Natural killer cell (primary cell): ENCODE measurements at places on chromosomes 12 and 14. TPM values are rescaled to one million over a fixed set of nuclear protein-coding genes. Genes with fewer than 3 reads are reported as not detected.

- no peak for DNase-seq
These were observed 65.4 kb downstream of the ZFP36L1 start for GRCh38 chr14:68727315-68728047.

GRCh38 chr14:52690983-52691760, 4.2 kb downstream of the ERO1A start:
- DNase-seq = no peak

DNA sequence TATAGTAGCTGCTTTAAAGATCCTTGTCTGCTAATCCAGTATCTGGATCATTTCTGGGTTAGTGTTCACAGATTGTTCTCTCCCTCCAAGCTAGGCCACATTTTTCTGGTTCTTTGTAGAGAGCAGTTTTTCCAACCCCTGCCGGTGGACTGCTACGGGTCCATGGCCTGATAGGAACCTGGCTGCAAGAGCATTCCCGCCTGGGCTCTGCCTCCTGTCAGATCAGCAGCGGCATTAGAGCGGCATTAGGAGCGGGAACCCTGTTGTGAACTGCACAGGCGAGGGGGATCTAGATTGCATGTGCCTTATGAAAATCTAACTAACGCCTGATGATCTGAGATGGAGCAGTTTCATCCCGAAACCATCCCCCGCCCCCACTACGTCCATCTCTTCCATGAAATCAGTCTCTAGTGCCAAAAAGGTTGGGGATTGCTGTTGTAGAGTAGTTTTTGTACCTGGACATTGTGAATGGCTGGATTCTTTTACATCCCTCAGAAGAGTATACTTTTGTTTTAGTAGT, 50.4 kb downstream of the MYRFL start:
- DNase-seq = no peak

GRCh38 chr14:63435838-63436237, 107.3 kb downstream of the PPP2R5E start:
- DNase-seq = no peak

GRCh38 chr14:54348001-54348611, 48.7 kb upstream of the CDKN3 start:
- peak; percentile 40 for DNase-seq

SLC8A3 gene
- total RNA-seq = 0.56 TPM

MYH6 gene
- not detected for total RNA-seq

RPL10L gene
- total RNA-seq = not detected

GPRC5D gene
- not detected for total RNA-seq

ERP27 gene
- 9.8 TPM for total RNA-seq
